ENCODE measurements at places on chromosomes 12 and 14.

GRCh38 chr12:124441443-124442194 lies 125.8 kb downstream of the NCOR2 start:
- peaks cover 14% of the 10 kb centered on the region for H3K36me3 ChIP-seq
- DNase-seq, result no peak
- H3K4me1 ChIP-seq, result peaks cover 2% of the 10 kb centered on the region
- no peak overlapping the region for H3K27ac ChIP-seq
- H3K4me3 ChIP-seq, result no peak overlapping the region

- no peaks in the 10 kb centered on the region for H3K27me3 ChIP-seq
- no peaks in the 10 kb centered on the region for H3K4me1 ChIP-seq
- DNase-seq, result no peak
- peaks cover 22% of the 10 kb centered on the region for H3K36me3 ChIP-seq
- no peak overlapping the region for H3K4me3 ChIP-seq
These were observed 90.0 kb upstream of the CLMN start for GRCh38 chr14:95409477-95410272.

GRCh38 chr14:51448831-51449670 lies 202.7 kb upstream of the FRMD6 start:
- H3K27ac ChIP-seq, result no peak overlapping the region
- no peaks in the 10 kb centered on the region for H3K36me3 ChIP-seq
- DNase-seq, result no peak
- no peaks in the 10 kb centered on the region for H3K27me3 ChIP-seq

DNA sequence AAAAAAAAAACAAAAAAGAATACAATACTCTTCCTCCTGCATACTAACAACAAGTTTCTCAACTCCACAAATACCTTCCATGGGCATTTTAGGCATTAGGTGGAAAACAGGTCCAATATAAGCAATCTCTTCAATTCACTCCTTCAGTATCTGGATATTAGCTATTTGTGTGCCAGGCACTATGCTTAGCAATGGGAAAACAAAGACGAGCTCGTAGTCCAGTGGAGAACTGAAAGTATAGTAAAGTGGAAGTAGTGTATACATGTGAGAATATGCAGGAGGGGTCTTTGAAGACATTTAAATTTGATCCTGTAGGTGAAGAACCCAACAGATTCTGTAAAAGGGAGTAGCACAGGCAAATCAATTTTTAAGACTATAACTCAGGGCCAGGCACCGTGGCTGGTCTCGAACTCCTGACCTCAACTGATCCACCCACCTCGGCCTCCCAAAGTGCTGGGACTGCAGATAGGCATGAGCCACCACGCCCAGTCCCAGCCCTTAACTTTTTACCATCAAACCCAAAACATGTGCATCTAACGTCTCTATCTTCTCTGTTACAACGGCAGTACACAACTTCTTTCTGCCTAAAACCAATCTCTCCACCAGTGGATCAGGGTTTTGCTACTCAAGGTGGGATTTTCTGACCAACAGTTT lies 10.6 kb downstream of the HECTD1 start:
- H3K4me1 ChIP-seq, result peaks cover 50% of the 10 kb centered on the region
- no peak overlapping the region for H3K4me3 ChIP-seq
- no peaks in the 10 kb centered on the region for H3K27me3 ChIP-seq
- H3K36me3 ChIP-seq, result peaks cover 37% of the 10 kb centered on the region

GRCh38 chr12:84857525-84858208 lies 54.9 kb downstream of the SLC6A15 start:
- H3K36me3 ChIP-seq, result no peaks in the 10 kb centered on the region
- peaks cover 3% of the 10 kb centered on the region for H3K27me3 ChIP-seq
- no peaks in the 10 kb centered on the region for H3K4me1 ChIP-seq
